ENCODE measurements at places on chromosomes 7 and 10.

DNA sequence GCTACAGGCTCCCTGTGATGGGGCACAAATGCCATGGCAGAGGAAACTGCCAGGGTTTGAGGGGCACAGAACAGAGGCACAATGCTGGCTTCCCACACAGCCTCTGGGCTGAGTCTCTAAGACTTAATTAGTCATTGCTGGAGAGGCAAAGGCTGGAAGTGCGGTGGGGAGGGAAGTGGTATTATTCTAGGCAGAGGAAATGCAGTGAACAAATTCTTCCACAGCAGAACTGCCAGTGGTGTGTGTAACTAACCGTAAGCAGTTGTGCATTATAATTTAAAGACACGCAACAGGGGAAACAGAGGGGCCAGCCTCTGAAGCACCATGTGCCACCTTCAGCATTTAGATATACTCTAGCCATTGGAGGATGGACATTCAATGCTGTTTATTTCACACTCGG, 12.8 kb downstream of the ICA1 start:
- DNase-seq = no peak

GRCh38 chr7:128311013-128311412, 32.7 kb downstream of the RBM28 start:
- DNase-seq = no peak

DNA sequence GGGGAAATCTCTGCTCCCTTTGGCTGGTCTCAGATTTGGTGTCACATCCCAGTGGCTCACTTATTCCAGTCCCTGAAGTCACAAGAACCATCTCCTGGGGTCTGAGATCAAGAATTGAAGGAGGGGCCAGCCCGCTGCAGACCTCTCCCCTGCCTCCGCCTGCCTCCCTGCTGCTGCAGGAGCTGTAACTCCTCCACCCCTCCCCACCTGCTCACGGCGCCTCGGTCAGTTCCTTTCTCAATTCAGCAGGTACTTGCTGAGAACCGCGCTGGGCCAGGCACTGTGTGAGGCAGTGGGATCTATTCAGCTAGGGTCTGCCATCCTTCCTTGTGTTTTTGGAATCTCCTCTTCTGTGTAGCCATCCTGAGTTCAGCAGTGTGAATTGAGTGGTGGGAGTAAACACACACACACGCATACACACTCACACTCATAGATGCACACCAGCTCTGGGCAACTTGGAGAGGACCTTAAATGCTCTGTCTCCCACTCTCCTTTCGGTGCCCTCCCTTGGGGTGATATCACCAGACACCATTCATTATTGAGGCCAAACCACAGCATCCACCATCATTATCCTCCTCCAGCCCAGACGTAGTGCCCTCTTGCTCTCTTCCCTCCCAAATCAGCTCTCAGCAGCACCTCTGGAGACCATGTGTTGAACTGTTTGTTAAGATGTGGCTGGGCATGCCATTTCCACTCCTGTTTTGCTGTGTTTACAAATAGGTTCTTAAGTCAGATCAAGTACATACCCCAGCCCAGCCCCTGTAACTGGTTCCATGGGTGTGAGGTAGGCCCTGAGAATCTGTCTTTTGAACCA, 22.0 kb upstream of the ANKRD2 start:
- no peak for DNase-seq

DNA sequence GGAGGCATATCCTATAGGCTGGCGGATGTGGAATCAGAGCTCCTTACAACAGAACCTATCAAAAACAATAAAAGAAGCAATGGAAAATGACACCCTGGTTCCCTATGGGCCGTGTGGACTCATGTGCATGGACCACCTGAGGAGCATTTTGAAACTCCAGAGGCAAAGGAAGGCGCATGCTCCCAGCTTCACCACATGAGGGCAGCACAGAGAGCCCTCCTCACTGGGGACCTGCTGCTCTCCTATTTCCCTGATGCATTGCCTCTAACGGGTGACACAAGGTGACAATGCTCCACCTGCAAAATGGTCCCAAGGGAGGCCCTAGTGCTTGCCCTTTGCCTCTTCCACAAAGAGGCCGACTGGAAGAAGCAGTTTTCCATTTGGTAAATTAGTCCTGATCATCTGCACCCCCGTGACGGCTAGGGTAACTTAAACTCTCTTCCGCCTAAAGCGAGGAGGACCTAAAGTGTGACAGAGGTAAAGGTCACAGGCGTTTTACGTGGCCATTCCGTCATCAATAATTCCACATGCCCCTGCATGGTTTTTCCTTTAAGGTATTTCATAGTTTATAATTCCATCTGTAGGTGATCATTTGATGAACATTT, 67.7 kb downstream of the GPAM start:
- DNase-seq = no peak

GRCh38 chr10:112177247-112177646, 6.3 kb downstream of the GPAM start:
- DNase-seq = no peak

DNA sequence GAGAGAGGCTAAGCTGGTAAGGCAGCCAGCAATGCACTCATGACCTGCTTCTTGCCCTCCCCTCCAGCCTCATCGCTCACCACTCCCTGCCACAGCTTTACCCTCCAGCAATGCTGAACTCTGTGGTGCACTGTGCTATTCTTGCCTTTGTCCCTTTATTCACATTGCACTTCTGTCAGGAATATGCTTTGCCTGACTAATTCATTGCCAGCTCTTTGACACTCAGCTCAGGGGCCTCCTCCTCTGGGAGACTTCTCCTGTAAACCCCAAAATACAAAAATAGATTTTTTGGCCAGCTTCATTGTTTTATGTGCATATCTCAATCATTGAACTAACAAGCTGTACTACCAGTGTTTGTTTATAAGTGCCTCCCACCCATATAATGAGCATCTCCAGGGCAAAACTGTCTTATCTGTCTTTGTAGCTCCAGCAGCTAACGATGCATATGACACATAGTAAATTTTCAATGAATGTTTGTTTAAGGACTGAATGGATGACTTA, 8.2 kb downstream of the CNNM1 start:
- DNase-seq = no peak
